ENCODE measurements at places on chromosomes 3 and 15.

DNA sequence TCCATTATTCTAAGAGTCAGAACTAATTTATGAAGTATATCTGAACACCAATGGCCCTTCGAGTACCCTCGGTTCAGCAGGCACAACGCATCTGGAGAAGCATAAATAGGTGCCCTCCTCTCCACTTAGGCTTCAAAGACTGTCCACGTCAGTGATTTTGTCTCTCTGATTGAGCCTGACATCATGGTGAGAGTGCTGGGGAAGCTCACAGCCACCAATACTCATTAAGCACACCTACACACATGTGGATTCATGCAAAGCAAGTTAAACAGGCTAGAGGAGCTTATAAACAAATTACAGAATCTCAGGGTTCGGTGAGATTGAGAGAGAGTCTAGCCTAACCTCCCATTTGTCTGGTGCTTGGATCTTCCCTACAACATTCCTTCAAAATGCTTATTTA, 3.6 kb downstream of the CLDN1 start:
- peak; percentile 50 for DNase-seq

- no peak for DNase-seq
Observed at GRCh38 chr15:78810362-78811123, 721 bp downstream of the ADAMTS7 start.

GRCh38 chr3:52205727-52206372, 7.9 kb downstream of the ALAS1 start:
- no peak for DNase-seq

GRCh38 chr15:100133001-100133400, 208.8 kb downstream of the ADAMTS17 start:
- no peak for DNase-seq

- no peak for DNase-seq
Observed at GRCh38 chr3:144031938-144032337, 60.3 kb downstream of the DIPK2A start.

GRCh38 chr15:82176542-82176941, 86.0 kb downstream of the EFL1 start:
- DNase-seq: no peak

DNA sequence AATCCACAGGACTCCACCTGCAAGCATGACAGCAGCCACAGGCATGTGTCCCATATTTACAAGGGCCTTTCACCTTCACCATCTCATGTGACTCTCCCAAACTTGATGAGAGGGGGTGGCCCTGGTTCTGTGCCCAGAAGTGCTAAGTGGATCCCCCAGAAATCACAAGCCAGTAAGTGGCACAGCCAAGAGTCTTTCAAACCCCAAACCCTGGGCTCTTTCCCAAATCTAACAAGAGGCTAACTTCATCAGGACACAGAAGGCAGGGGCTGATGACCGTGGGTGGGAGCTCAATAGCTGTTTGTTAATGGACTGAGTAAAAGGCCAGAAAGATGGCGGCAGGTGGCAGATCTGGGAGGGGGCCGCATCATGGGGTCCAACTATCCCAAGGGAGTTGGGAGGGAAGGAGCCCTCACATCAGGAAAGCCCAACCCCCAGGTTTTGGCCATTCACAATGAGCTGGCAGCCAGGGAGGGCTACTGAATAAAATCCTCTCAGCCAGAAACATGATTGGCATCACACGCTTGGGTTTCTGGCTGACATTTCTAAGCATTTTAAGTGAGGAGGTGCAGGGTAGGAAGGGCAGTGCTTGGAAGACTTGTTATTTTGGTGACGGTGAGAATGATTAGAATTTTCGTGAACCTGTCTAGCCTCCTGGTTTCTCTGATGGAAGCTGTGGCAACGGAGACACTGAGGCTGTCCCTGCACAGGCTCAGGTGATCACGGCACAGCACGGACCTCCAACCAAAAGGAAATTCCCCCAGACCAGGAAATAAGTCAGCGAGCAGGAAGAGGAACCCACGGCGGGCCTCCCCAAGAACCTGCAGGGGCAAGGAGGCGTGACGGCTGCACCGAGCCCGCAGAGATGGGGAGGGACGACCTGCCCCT, 109.3 kb downstream of the OXNAD1 start:
- no peak for DNase-seq

DNA sequence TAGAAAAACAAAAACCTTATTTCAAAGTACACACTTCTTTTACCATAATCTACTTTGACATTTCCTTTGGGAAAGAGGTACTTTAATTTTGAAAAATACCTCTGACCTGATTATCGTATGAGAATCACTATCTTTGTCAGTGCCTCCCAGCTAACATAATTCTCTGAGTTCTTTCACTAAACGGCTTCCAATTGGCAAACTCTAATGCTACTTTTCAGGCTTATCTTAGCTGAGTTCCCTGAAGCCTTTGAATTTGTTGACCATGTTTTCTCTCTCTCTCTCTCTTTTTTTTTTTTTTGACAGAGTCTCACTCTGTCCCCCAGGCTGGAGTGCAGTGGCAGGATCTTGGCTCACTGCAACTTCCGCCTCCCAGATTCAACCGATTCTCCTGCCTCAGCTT, 312.8 kb downstream of the ZPLD1 start:
- DNase-seq: no peak

DNA sequence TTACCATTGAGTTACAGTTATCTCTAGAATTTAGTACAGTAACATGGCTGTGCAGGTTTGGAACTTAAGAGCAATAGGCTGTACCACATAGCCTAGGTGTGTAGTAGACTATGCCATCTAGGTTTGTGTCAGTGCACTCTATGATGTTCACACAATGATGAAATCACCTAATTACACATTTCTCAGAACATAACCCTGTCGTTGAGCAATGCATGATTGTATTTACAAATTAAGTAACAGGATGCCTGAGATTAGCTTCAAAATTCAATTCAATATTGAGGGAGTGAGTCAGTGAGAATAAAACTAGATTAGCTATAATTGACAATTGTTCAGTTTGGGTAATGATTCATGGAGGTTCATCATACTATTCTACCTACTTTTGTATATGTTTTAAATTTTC, 633.8 kb downstream of the IGSF11 start:
- DNase-seq: no peak

DNA sequence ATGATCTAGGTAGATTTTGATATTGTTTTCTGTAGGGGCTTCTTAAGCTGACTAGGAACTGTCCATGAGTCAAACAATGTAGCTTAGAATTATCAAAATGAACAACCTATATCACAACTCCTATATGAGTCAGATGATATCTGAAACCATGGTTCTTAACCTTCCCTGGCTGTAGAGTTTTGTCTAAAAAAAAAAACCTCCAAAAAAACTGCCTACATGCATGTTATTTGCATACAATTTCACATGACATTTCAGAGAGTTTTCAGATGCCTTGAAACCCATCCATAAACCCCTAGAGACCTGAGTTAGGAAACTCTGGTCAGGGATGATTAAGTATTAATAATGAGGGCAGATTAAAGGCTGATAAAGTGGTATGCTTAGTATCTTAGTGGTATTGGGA, 157.0 kb downstream of the CHST2 start:
- DNase-seq: no peak

GRCh38 chr3:168262887-168263286, 167.2 kb upstream of the GOLIM4 start:
- no peak for DNase-seq

DNA sequence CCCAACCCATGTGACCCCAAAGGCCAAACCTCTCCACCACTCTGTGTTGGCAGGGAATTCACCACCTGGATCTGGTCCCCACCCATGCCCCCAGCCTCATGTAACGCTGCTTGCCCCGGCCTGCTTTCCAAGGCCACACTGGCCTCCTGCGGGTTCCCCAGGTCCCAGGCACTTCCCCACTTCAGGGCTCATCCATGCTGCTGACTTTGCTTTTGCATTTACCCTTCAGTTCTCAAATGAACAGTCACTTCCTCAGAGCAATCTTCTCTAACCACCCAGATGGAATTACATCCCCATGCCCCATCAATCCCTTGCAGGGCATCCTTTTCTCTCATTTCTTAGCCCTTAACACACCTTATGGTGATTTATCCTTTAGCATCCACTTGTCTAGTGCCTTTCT, 9.2 kb downstream of the DAPK2 start:
- DNase-seq: no peak

DNA sequence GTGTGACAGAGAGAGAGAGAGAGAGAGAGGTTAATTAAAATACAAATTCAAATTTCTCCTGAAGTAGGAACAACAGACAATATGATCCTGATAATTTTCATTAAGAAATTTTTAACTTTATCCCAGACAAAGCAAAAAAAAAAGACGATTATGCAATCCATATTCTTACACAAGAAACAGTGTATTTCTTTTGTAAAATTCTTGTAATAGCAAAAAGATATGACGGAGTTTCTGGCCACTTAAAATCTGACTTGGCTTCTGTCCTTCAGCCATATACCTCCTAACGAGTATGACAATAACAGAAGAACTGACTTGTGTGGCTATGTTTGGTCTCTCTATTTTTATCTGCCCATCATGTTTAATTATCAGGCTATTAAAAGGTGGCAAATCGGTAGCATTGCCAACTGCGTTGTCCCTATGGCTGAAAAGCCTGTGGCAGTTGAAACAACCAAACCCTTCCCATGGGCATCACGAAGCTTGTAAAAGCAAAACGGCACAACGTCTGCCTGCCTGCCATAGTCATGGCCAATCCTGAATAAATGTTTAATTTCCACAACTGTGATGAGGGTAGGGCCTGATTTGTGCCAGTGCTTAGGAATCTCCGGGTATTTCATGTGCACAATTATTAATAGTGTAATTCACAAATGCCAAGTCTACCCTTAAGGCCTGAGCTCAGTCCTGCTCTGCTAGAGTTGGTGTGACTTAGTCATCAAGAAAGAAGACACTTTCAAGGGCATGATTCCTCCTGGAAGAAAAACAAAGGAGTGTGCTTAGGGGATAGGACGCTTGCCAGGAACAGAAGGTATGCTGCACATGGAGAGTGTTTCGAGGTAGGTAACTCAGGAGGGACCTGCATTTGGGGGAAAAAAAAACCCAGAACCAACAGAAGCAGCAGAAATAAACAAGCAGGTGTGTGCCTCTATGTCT, 1090.2 kb downstream of the FHIT start:
- DNase-seq: no peak

Measured in SW 1271 (cell line).